AG08396 (cell line): ENCODE measurements at places on chromosomes 5 and 9.

GRCh38 chr5:373710-374602 lies 52.4 kb downstream of the AHRR start:
- DNase-seq: peak; percentile 94

- no peak for DNase-seq
These were observed 74.8 kb downstream of the NEK6 start for GRCh38 chr9:124332361-124333202.

GRCh38 chr9:121997791-121998190 lies 95.3 kb downstream of the TTLL11 start:
- DNase-seq: no peak

DNA sequence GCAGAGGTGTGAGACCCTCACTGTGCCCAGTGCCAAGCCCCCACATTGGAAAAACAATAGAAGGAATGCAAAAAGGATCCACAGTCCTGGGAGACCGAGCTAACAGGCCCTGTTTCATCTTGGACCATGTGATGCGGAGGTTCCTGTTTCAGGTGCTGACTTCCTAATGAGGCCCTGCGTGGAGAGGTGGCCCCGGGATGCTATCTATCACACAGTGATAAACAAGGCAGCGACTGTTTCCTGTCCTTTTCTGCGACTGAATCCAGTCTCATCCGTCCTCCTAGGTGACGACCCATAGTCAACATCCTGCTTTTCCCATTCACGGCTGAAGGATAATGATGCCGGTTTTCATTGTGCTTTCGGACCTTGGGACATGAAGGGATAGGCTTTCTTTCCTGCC lies 56.4 kb upstream of the BOD1 start:
- DNase-seq: no peak

DNA sequence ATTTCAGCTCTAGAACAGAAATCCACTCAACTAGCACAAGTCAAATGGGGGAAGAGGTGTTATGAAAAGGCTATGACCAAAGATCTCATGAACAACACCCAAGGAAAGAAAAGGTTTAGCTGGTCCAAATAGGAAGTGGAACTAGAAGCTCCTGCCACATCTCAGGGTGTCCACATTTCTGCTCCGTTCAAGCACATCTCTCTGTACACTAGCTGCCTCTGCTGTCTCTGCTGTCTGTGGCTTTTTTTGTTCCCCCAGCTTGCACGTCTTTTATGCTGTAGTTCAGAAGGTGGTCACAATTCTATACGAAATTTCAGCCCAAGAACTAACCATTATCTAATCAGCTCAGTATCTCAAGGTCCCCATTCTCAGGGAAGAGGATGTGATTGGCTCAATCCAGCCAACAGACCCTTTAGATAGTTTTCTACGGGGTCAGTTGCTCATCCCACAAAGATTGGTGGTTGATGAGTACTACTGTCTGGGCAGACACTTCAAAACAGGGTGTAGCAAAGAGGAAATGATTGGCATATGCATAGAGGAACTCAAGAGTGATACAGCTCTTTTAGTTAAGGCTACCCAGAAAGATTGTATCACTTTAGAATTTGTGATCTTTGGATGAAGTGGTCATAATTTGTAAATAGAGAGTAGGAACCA lies 44.0 kb downstream of the FANCC start:
- DNase-seq: no peak

- no peak for DNase-seq
These were observed 218.4 kb downstream of the CACNA1B start for GRCh38 chr9:138095813-138096518.

GRCh38 chr9:131197160-131197911 lies 72.0 kb downstream of the NUP214 start:
- no peak for DNase-seq

DNA sequence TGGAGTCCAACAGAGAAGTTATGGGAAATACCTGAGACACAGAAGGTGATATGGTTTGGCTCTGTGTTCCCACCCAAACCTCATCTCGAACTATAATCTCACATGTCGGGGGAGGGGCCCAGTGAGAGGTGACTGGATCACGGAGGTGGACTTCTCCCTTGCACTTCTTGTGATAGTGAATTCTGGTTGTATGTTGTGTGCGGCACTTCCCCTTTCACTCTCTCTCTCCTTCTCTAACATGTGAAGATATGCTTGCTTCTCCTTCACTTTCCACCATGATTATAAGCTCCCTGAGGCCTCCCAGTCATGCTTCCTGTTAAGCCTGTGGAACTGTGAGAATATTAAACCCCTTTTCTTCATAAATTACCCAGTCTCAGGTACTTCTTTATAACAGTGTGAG lies 96.1 kb downstream of the TMEM232 start:
- DNase-seq: no peak

DNA sequence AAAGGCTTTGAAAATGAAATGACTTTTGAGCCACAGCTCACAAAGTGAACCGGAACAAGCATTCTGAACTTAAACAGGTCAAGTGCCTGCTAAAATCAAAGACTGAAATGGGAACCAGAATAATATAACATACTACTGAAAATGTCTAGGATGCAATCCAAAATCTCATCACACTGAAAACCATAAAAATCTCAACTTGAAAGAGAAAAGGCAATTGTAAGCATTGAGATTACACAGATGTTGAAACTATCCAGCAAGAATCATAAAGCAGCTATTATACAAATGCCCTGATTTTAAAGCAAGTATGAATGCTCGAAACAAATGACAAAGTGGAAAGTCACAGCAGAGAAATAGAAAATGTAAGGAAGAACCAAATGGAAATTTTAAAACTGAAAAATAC lies 211.5 kb upstream of the GAS1 start:
- DNase-seq: no peak

GRCh38 chr9:129648092-129648763 lies 6.3 kb upstream of the ASB6 start:
- no peak for DNase-seq

DNA sequence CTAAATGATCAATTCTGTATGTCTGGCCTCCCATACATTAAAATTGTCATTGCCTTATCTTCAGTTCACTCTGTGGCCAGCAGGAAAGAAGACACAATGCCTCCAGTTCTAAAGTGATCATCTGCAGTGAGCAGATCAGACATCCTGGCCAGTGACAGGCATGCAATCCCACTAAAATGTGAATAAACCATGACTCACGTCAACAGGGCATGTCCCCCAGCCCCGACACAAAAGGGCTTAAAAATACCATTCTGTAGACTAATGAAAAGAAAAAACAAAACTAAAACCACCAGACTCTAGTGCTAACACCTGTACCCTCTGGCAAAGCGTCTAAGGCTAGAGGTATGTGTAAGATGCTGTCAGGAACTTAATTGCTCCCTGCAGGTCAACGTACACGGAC lies 38.5 kb downstream of the DDX31 start:
- DNase-seq: peak; percentile 37

GRCh38 chr5:6576861-6577501 lies 55.9 kb downstream of the NSUN2 start:
- peak; percentile 77 for DNase-seq

DNA sequence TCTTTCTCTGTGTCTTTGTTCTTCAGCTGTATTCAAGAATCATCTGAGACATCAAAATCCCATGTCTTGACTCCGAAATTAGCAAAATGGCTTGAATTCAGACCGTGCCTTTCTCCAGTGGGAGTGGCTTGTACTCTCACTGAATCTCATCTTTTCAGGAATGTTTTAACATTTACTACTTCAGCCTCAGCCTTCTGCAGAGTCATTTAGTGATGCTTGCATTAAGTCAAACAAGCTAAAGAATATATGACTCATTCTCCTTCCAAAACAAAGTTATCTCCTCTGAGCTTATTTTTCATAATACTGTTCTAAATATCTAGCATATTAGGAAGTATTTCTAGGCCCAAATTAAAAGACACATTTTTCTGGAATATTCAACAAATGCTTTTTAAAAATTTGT lies 205.3 kb downstream of the CDH10 start:
- DNase-seq: no peak

GRCh38 chr9:131394464-131395156 lies 724 bp downstream of the PRRC2B start:
- peak; percentile 76 for DNase-seq

GRCh38 chr5:78320401-78320800 lies 25.9 kb upstream of the AP3B1 start:
- peak; percentile 7 for DNase-seq

DNA sequence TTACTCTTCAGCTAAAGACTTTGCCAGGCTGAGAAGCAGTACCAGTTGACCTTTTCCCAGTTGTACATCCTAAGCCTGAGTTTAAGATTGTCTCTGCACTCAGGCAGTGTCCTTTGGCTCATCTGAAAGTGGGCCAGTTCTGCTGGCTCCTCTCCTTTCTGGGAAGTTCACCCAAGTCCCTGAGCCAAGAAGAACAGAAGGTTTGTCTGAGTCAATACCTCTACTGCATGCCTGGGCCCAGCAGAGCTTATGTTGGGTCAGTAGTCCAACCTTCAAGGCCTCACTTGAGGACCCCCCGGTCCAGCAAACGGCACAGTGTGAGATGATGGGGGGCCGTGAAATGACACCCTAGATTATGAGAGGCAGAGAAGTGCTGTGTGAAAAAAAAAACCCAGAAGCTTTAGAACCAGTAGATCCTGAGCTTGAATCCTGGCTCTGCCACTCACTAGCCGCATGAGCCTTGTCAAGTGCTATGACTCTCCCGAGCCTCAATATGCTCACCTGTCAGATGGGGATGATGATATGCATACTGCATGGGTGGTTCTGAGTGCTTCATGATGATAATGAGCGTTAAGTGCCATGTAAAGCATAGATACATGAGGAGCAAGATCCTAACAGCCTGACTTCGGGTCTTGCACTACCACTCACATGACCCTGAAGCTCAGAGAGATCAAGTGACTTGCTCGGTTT lies 156.0 kb downstream of the MACROH2A1 start:
- DNase-seq: no peak

DNA sequence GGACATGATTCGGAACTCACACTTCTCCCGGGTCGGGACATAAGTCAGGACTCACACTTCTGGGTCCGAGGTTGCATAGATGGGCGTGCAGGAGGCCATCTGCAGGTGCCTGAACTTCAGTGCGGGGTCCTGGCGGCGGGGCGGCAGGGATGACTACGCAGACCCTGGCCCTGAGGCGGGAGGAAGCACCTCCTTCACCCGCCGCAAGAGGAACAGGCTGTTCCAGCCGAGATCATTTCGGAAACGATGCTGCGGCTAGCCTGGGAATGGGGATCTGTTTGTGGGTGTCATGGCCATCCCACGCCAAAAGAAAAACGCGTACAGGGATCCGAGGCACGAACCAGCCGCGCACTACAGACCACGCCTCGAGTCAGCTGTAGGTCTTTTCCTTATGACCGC lies 196.6 kb downstream of the TTLL11 start:
- DNase-seq: no peak

DNA sequence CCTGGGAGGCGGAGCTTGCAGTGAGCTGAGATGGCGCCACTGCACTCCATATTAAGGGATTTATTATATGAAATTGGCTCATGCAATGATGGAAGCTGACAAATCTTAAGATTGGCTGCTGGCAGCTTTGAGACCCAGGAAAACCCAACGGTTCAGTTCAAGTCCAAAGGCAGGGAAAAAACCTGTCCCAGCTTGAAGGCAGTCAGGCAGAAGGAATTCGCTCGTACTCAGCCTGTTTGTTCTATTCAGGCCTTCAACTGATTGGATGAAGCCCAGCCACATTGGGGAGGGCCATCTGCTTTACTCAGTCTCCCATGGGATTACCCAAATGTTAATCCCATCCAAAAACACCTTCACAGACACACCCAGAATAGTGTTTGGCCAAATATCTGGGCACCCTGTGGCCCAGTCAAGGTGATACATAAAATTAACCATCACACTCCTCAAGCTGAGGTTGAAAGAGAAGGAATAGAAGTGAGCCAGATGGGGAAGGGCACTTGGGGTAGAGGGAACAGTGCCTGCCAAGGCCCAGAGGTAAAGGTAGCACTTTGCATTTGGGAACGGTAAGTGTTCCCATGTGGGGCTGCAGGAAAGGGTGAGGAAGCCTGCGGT lies 8.5 kb upstream of the ORM1 start:
- DNase-seq: no peak
